ENCODE measurements at places on chromosomes 4 and X. TPM values are rescaled to one million over a fixed set of nuclear protein-coding genes. Genes with fewer than 3 reads are reported as not detected.

The FAM241A gene
- polyA plus RNA-seq = 2.4 TPM

The TCP11X2 gene
- 1.2 TPM for polyA plus RNA-seq

The ARHGAP6 gene
- polyA plus RNA-seq = 16.8 TPM

The MTTP gene
- polyA plus RNA-seq = 11.0 TPM

The ADH1C gene
- 143 TPM for polyA plus RNA-seq

The L1CAM gene
- polyA plus RNA-seq = 42.3 TPM
